Stimulated activated naive CD8-positive, alpha-beta T cell treated with anti-CD3 and anti-CD28 coated beads, Interleukin-15, amount 100 ng/mL, for 72 hours (primary cell): ENCODE measurements at places on chromosomes 7 and 10.

DNA sequence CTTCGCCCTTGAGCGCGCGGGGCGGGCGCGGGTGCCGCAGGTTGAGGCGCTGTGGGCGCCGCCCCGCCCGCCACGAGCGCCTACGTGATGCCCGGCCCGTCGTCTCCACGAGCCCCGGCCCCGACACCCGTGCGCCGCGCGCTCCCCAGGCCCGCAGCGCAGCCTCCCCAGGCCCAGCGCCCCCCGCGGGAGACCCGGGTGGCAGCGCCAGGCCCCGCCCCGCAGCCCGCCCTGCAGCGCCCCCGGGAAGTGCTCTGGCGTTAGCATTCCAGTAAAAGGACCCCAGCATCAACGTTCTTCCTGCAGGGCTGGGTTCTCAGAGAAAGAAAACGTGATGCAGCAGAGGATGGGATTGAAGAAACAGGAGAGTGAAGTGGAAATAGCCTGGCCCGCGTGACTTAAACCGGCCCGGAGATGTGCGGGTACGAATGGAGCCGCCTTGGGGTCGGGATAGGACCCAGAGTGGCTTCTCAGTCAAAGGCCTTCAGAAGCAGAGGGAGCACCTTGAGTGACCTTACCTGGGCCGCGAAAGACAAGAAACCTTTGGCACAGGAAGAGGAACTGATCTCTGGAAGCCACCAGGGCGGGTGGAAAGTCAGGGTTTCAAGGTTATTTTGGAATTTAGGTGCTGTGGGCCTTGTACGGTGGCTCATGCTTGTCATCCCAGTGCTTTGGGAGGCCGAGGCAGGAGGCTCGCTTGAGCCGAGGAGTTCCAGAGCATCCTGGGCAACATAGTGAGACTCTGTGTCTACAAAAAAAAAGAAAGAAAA is 1.8 kb downstream of the PFKP start:
- no peak for DNase-seq

- DNase-seq: no peak
Measured at GRCh38 chr10:30247704-30248103, 101.4 kb downstream of the MTPAP start.

DNA sequence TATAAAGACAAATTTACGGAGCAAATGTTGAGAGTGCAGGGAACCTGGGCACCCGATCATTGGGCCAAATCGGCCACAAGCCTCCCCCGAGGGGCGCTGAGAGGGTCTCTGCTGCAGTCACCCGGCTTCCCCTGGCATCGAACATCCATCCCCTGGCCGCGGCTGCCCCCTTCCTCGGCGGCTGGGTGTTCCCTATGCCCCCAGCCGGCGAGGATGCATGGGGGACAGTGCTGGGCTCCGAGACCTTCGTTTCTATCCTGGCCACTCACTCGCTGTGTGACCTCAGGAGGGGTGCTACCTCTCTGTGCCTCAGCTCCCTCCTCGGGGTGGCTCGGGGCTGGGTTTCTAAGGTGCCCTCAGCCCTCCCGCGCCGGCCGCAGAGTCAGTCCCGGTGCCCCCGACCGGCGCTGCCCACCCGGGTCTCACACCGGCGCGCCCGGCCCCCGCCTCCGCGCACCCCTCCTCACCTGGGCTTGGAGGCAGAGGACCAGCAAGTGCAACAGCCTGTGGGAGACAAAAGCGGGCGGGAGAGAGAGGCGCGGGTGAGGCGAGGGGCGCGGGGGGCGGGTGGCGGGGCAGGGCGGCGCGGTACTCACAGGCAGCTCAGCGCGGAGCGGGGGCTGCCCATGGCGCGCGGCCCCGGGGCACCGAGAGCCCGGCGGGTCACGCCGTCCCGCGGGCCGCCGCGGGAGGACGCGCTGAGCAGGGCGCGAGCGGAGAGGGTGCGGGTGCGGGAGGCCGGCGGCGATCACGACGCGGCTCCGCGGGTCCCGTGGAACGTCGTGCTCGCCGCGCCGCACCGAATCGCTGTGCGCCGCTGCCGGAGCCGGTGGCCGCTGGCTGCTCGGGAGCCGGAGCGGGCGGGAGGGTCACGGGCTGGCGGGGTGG is at the start of gene FGF8:
FGF8 (minus strand) TSS at position 842 of the 888 bp plus-strand sequence; CDS start at position 628, 214 bp downstream.
- DNase-seq: no peak

GRCh38 chr7:121447911-121448300 is 51.8 kb upstream of the FAM3C start:
- DNase-seq: no peak

GRCh38 chr7:127673902-127674301 is 21.9 kb downstream of the SND1 start:
- no peak for DNase-seq

GRCh38 chr10:79244841-79245504 is 102.3 kb upstream of the PPIF start:
- no peak for DNase-seq

- DNase-seq: no peak
Measured at GRCh38 chr7:101238226-101239182, 902 bp upstream of the CLDN15 start.

DNA sequence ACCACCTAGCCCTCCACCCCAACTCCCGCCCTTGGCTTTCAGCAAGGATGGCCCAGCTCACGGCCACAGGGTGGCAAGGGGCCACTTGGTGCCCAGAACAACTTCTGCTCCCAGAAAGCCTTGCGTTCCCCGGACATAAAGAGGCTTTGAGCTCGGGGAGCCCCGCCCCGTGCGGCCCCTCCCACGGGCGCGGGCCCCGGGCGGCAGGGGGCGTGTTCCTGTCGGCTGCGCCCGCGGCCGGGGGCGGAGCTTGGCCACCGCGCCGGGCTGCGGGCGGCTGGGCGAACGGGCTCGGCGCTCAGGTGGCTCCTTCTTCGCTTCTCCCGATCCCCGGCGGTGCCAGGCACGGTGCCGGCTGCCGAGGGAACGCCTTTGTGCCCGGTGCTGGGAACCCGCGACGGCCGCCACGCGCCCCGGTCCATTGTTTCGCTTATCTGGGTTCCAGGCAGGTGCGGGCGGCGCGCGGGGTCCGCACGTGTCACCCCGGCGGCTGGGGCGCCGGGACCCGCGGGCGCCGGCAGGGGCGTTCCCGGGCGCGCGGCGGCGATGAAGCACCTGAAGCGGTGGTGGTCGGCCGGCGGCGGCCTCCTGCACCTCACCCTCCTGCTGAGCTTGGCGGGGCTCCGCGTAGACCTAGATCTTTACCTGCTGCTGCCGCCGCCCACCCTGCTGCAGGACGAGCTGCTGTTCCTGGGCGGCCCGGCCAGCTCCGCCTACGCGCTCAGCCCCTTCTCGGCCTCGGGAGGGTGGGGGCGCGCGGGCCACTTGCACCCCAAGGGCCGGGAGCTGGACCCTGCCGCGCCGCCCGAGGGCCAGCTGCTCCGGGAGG is at the start of gene NFE2L3:
NFE2L3 (plus strand) TSS at position 246 of the 829 bp plus-strand sequence; CDS start at position 547, 301 bp downstream.
- peak; percentile 84 for DNase-seq

DNA sequence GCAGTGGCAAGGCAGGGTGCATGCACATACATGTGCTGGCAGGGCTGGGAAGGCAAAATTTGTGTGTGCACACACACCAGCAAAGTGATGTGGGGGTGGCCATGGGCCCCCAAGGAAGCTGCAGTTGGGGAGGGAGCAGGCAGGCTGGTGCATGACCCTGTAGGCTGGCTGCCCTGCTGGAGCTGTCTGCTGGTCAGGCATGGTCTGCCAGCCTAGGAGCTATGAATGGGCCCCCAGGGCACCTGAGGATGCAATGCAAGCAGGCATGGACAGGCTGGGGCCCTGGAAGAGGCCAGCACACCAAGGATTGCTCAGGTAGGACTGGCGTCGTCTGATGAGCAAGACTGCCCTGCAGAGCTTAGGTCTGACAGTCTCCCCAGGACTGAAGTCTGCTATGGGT is 18.2 kb upstream of the PPP1R3A start:
- no peak for DNase-seq

DNA sequence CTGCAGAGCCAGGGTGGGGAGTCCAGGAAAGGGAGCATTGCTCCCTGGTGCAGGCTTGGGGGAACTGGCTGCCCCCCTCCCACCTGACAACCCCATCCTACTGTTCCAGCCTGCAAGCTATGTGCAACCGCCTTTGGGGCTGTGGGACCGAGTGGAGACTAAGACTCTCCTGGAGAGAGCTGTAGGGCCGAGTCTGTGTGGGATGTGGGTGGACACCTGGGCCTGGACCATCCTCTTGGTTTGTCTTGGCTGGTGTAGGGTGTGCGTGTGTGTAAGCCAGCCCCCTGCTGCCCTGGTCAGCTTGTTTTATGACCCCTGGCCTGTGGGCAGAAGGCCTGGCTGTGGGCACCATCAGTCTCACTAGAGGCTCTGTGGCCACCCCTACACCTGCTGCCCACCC is 1.6 kb upstream of the RAMP3 start:
- DNase-seq: no peak

GRCh38 chr10:64859911-64860310 is 1338.7 kb downstream of the REEP3 start:
- DNase-seq: no peak

GRCh38 chr7:84455788-84456187 is 261.2 kb upstream of the SEMA3A start:
- no peak for DNase-seq

DNA sequence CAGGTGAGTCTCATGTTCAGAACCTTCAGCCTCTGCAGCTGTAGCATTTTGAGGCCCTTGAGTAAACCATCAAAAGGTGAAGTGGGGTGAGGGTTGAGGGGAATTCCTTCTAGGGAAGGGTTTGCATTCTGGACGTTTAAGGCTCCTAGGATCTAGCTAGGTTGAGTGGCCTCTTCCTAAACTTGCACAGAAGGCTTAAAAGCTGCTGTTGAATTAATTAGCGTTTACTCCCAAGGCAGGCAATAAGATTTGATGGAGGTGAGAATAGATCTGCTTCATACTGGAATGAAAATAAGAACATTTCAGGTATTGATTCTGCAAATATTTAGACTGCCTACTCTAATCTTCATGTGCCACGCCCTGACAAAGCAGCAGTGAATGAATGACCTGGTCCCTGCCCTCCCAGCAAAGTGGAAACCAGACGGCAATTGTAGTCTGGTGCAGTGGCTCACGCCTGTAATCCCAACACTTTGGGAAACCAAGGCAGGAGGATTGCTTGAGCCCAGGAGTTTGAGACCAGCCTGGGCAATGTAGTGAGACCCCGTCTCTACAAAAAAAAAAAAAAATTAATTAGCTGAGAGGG is 11.4 kb upstream of the KPNA7 start:
- DNase-seq: no peak

- DNase-seq: no peak
Measured at GRCh38 chr10:29702273-29703164, 67.7 kb upstream of the SVIL start.

GRCh38 chr7:39465055-39465929 is 100.9 kb upstream of the YAE1 start:
- peak; percentile 18 for DNase-seq

DNA sequence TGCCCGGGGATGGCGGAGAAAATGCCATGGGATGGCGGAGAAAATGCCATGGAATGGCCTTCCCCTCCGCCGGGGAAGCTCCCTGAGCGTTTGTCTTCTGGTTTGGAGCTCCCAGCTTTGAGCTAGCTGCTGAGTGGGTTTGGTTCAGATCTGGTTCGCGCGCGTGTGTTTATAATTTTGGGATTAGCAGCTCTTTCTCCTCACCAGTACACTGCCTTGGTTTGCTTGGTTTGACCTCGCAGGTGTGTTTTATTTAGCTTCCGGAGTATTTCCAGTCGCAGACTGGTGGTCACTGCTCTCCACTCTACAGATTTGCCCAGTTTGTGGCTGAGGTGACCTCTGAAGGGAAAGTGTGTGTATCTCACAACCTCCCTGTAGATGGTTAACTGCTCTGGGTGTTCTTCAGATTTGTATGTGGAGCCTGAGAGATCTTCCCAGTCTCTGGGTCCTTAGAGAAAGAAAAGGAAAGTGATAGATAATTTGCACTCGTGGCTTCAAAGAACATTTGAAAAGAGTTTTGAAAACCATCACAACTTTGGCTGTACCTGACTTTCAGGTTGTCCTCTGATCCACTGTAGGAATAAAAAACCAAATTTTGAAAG is 597 bp downstream of the ZNF277 start:
- no peak for DNase-seq

- DNase-seq: no peak
Measured at GRCh38 chr7:107667341-107667740, 6.7 kb downstream of the SLC26A4 start.

- DNase-seq: no peak
Measured at GRCh38 chr10:6130848-6131470, 42.1 kb downstream of the RBM17 start.

DNA sequence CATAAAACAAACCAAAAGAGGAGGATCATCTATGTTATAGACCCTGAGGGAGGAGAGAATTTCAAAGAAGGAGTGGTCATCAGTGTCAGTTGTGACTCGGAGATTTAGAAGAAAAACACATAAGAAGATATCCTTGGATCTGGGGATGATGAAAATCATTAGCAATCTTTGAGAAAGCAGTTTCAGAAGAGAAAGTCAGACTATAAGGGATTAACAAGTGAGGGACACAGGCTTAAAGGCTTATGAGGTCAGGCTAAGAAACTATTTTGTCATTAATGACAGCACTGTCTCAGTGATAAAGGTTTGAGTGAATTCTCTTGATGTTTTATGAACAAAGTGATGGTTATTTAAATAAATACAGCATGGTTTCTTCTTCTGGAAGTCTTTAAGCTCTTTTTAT is 6.1 kb upstream of the GPR85 start:
- no peak for DNase-seq

DNA sequence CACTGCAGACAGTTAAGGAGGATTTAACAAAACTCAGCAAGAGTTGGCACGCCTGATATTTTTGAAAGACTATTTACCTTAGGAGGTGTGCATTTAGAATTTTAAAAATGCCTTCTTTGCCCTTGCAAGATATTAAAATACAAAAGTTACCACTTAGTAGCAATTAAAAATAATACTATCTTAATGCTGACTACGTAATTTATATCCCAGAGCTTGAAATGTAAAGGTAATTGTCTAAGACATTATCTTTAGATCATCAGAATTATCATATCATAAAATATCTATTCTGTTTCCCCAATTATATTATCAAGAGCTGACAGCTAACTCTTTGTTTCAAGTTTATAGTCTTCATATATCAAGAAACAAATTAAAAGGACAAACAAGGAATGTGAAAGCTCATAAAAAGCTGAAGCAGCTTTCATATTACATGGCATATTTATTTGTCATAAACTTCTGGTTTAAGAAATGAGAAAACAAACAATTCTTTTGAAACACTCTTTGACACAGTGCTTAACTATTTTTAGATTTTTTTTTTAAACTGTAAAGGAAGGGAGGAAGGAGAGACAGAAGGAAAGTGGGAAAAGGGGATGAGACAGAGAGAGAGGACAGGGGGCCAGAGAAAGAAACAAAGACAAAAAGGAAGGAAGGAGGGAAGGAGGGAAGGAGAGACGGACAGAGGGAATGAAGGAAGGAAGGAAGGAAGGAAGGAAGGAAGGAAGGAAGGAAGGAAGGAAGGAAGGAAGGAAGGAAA is 73.5 kb downstream of the RTKN2 start:
- DNase-seq: no peak
